ENCODE measurements at places on chromosomes 3 and 15.
A peak's percentile ranks its signal among the peaks of the same experiment; 100 is the strongest.

GRCh38 chr15:55846116-55846707 is 103.3 kb upstream of the PRTG start:
- DNase-seq: peak; percentile 73

DNA sequence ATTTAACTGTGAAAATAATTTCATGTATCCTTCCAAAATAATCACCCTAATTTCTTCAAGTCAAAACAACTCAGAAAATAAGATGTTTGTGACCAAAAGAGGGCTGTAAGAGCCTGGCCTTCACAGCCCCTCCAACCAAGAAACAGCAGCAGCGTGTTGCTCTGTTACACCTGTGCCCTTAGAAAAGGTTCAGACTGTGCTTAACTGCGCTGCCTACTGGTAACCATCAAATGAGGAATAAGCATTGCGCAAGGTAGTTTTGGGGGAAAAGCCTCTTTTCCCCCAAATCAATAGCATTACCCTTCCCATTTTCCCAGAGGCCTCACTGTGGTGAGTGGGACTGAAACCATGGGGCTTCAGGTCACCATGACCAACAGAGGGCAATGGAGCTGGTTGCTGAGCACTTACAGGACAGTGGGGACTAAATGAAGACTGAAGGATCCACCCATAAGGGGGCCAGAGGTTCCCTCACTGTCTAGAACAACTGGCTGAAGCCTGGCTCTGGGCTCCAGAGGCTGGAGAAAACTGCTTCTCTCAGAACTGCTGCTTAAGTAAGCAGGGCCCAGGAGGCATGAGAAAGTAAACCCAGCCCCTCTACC is 110.7 kb downstream of the PLCH1 start:
- no peak for DNase-seq

- no peak for DNase-seq
Observed at GRCh38 chr15:68641376-68641775, 62.6 kb downstream of the CORO2B start.

DNA sequence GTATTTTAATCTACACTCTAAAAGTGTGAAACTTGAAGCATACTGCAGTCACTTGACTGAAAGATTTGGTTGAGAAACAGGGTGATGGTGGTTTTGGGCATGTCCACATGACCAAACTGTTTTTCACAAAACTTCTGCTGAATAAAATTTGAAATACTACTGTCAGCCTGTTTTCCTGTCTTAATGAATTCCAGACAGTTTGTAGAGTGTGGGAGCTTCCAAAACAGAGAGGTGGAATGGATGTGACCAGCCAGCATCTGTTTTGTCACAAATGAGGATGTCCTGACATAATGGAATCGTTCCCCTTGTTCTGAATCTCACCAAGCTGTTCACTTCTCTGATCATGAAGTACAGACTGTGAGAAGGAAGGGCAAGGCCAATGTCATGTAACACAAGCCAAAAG is 11.8 kb downstream of the MITF start:
- no peak for DNase-seq

DNA sequence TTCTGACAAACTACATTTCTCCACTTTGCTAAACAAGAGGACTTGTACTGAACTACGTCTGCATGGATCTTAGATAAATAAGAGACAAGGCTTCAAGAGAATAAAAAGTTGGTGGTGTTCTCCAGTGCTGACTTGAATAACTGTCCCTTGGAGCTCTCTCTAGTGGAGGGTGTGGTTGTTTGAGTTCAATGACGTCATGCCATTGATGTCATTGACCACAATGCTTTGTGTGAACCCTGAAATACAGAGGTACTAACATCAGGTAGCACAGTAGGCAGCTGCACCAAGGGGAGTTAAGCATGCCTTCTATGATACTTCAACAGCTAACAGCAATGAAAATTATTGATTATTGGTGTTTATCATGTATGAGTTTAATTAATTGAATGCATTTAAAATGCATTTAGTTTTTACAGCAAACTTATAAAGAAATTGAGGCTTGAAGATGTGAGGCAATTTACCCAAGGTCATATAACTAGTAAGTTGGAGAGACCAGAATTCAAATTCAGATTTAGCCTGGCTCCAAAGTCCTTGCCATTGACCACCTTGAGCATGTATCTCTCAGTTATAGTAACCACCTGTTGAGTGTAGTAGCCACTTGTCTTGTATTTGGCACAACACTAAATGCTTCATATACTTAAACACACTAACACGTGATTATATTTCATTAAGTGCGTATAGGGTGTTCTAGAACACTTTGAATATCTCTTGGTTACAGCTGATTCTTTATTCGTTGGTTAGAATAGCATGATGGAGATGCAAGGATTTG is 126.0 kb upstream of the ANKRD28 start:
- no peak for DNase-seq
